ENCODE measurements at places on chromosomes 4 and X. TPM values are rescaled to one million over a fixed set of nuclear protein-coding genes. Genes with fewer than 3 reads are reported as not detected.
A peak's percentile ranks its signal among the peaks of the same experiment; 100 is the strongest.

Gene SLC49A3
- 0.39 TPM for total RNA-seq

Gene ZCCHC18
- 0.53 TPM for total RNA-seq

Gene LNX1
- total RNA-seq, result not detected

Gene SOD3
- not detected for total RNA-seq

Gene PNMA6E
- not detected for total RNA-seq

Gene GLOD5
- total RNA-seq, result not detected

DNA sequence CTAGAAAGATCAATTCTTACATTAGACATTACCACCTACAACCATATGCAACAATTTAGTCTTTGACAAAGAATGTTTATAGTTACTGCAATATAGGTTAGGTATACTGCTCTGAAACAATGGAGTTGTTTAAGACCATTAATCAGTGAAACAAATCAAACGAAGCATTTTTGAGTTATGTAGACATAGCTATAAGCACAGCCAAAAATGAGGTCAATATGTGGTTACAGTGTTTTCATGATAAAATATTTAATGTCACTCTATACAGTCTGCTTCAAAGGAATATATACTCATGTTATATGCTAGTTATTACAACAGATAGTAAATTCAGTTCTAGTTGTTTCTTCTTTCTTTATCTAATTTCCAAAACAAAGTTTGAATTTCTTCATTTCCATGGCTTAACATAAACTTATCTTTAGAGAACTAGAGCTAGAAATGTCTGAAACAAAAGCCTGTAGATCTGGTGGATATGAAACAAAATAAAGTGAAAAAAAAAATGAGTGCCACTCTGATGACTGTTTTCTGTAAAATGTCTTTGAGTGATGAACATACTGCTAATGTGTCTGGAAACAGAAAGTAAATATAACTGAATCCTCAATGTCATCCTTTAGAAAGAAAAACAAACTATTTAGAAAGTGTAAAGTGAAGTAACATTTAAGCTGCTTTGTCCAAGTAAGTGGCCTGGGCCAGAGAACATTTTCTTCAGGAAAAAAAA lies 809.0 kb downstream of the FAT4 start:
- no peak for DNase-seq

GRCh38 chrX:70554081-70554480 lies 109.4 kb downstream of the DLG3 start:
- DNase-seq, result no peak

- DNase-seq, result no peak
Observed at GRCh38 chrX:140664939-140665338, 44.6 kb upstream of the LINC00632 start.

- DNase-seq, result peak; percentile 70
Observed at GRCh38 chr4:40672528-40673522, 43.2 kb upstream of the RBM47 start.

DNA sequence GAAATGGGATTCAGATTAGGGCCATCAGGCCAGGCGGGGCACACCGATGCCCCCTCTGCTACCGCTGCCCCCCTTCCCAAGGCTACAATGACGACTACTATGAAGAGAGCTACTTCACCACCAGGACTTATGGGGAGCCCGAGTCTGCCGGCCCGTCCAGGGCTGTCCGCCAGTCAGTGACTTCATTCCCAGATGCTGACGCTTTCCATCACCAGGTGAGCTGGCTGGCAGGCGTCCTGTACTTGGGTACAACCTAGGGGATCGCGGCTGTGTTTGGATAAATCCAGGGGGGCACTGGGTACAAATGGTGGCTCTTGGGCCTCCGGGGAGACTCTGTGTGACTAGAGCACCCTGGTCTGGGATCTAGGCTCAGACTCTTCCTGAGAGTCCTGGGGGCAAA lies 1.1 kb downstream of the EMD start:
- no peak for DNase-seq

GRCh38 chr4:55547466-55547770 lies 709 bp upstream of the CLOCK start:
- no peak for DNase-seq

GRCh38 chrX:50618788-50619558 lies 148.3 kb upstream of the DGKK start:
- DNase-seq, result no peak

DNA sequence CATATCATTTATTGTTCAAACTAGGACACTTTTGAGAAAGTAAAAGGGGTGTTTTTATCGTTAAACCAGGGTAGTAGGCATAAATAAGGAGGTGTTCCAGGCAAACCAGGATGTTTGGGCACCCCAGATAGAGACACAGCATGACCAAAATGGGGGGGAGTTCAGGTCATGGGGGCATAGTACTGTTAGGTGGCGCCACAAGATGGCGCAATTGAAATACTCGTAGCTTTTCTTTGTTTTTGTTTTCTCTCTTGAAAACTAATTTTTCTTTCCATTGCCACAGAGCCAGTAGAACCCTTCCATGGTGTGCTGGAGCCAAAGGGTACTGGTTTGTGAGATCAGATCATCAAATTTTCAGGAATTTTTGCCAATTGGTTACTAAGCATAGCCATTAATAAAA lies 283.4 kb downstream of the BCOR start:
- DNase-seq, result peak; percentile 58

GRCh38 chr4:107755841-107756356 lies 35.9 kb upstream of the PAPSS1 start:
- DNase-seq, result no peak

- DNase-seq, result no peak
Observed at GRCh38 chr4:124266721-124267120, 445.8 kb downstream of the ANKRD50 start.

DNA sequence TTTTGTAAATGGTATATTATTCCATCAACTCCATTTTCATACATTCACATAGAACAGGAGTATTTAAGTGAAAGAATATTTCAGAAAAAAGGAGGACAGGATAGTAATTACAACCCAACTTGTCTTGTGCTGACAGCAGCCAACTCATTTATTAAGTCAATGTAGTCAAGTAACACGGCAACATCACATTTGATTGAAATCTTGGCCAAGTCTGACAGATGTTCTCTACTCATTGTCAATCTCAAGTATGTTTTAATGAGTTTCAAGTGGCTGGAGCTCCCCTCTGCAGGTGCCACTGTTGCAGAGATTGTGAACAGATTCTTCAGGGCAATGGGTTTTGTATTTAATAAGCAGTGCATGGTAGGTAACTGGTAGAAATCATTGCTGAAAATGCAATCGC lies 332.5 kb downstream of the C4orf33 start:
- no peak for DNase-seq

DNA sequence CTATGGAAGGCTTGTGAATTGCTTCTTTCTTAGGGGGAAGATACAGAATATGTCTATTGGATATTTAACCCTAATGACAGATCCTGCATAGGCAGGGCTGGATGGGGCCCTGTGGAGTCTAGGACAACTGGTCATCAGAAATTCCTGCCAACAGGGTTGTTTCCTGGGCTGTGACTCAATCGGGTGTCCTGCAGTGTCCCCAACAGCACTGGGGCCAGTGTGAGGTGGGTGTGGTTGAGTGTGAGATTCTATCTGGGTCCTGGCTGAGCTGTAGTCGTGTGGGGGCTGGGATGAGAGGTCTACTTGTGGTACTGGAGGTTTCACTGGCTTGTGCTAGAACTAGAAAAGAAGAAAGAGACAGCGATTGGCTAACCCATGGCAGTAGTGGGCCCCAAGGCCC lies 87.3 kb upstream of the WDR1 start:
- DNase-seq, result no peak

DNA sequence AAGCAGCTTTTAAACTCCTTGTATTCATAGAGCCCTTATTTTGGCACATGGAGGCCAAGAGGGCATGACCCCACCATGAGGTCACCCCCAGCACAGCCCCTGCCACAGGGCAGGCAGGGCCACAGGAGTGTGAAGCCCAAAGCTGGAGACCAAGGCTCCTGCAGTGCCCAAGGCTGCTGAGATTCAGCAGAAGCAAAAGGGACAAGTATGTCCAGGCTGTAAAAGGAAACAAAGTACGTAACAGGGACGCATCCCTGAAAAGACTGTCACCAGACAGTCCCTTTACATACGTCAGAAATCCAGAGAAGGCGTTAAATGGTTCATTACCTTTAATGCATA lies 18.9 kb downstream of the GAK start:
- no peak for DNase-seq

GRCh38 chrX:24838629-24839028 lies 144.9 kb downstream of the POLA1 start:
- no peak for DNase-seq

All from activated CD4-positive, alpha-beta T cell treated with anti-CD3 and anti-CD28 coated beads for 36 hours (primary cell).